ENCODE measurements at places on chromosomes 3 and 15.

GRCh38 chr3:70433091-70433490, 120.7 kb upstream of the MDFIC2 start:
- no peak for DNase-seq

GRCh38 chr15:83605111-83605945, 48.6 kb upstream of the ADAMTSL3 start:
- DNase-seq = no peak

DNA sequence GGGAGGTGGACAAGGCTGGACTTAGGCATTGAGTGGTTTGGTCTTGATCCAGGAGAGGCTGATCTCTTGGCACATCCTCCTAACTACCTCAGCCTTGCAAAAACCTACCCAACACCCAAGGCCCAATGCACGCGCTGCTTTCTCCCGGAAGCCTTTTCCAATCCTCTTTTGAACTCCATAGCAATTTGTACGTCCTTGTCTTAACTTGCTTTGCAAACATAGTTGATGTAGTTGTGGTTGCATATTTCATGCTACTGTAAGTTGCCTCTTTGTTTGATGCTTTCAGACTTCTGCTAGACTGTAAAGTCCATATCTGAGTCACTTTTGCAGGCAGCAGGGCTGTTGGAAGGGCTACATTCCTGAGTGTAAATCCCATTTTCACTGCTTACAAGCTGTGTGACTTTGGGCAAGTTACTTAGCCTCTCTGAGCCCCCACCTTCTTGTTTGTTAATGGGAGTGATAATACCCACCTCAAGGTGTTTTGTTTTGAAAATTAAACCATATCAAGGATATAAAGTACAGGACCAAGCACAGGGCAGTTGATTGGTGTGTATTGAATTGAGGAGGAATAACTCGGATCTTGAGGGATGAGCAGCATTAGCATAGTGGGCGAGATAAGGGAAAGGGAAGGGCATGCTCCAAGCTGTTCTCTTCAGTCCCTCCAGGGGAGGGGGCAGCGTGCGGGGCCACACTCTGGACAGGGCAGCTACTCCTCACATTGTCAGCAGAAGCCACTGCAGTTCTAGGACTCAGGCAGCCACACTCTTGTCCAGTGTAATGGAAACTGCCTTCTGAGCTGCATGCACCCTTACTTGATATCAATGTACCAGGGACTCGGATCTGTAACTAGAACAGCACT, 28.8 kb downstream of the SIAH2 start:
- DNase-seq = no peak

- no peak for DNase-seq
Observed at GRCh38 chr15:95252404-95252803, 1021.0 kb downstream of the MCTP2 start.

GRCh38 chr15:25774871-25775270, 88.3 kb downstream of the ATP10A start:
- DNase-seq = no peak

- peak; percentile 25 for DNase-seq
Observed at GRCh38 chr15:74543583-74543982, 2.6 kb downstream of the ARID3B start.

DNA sequence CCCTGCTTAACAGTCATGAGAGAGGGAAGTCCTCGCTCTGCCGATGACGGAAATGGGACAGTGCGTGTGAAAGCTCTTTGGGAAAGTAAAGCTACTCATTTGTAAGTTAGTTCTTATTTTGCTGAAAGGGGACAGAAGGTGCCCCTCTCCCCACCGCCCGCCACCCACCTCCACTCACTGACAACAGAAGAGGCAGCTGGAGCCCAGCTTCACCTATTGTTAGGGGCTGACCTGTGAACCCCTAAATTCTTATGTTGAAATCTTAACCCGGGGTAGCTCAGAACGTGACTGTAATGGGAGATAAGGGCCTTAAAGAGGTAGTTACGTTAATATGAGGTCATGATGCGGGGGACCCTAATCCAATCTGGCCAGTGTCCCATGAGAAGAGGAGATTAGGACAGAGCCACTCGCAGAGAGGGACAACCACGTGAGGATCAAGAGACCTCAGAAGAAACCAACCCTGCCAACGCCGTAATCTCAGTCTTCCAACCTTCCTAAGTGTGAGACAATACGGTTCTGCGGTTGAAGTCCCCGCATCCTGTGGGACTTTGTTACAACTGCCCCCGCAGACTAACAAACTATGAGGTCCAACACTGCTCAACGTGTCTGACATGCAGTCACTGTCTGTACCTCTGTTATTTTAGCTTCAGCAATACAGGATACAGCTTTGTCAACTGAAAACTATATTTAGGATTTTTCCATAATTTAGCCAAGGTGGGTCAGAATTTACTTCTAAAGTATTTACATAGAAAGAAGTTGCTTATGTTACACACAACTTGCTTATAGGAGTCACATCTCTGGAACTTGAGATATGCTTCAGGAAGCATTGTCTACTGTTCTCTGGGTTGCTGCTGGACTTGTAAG, 51.7 kb downstream of the PCSK6 start:
- DNase-seq = no peak

DNA sequence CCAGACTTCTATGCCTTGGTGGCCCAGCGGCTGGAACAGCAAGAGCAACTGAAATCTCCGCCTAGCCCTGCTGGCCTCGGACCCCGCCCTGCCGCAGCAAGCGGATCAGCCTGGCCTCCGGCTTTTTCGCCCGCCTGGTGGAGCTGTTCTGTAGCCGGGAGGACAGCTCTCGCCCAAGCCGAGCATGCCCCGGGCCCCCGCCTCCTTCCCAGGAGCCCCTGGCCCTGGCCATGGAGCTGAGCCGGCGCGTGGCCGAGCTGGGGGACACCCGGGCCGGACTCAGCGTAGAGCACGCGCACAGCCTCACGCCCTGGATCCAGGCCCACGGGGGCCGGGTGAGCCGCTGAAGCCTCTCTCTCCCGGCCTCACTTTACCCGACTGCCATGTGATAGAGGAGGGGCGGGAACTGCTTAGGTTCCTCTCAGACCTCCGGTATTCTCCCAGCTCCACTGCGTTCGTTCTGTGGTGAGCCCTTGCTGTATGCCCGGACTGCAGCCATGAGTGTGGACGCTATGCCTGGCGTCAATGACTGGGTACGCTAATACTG, 24.1 kb upstream of the MRPL3 start:
- no peak for DNase-seq

- peak; percentile 78 for DNase-seq
Observed at GRCh38 chr3:36944641-36945270, at the start of gene TRANK1. Gene TRANK1, minus strand, starts transcription at chr3:36945054. Its CDS starts 245 bp downstream, at chr3:36944809.

DNA sequence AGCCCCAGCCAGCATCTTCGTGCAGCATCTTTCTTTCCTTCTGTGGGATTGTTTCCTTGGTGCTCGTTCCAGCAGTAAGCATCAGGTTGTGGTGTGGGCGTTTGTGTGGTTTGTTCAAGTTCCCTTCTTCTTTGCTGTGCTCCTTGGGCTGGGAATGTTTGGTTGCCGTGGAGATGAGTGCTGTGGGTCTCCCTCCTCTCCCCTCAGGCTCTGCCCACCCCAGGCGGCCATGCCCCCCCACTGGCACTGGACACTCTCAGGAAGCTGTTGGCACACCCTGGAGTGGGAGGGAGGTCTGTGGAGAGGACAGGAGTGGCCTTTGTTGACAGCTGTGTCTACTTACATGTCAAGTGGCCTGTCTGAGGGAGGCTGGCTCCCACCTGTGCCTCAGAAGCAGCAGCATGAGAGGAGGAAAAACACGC, 46.5 kb upstream of the SACM1L start:
- no peak for DNase-seq

- no peak for DNase-seq
Observed at GRCh38 chr3:181935915-181936314, 224.2 kb downstream of the SOX2 start.

GRCh38 chr3:60399861-60400845, 851.1 kb downstream of the FHIT start:
- no peak for DNase-seq

GRCh38 chr3:46406788-46407611, at the start of the genes CCR5AS and CCRL2:
Gene CCR5AS, minus strand, starts transcription at chr3:46407066.
Gene CCRL2, plus strand, starts transcription at chr3:46407259. Its CDS starts 821 bp downstream, at chr3:46408080.
- DNase-seq = peak; percentile 14

DNA sequence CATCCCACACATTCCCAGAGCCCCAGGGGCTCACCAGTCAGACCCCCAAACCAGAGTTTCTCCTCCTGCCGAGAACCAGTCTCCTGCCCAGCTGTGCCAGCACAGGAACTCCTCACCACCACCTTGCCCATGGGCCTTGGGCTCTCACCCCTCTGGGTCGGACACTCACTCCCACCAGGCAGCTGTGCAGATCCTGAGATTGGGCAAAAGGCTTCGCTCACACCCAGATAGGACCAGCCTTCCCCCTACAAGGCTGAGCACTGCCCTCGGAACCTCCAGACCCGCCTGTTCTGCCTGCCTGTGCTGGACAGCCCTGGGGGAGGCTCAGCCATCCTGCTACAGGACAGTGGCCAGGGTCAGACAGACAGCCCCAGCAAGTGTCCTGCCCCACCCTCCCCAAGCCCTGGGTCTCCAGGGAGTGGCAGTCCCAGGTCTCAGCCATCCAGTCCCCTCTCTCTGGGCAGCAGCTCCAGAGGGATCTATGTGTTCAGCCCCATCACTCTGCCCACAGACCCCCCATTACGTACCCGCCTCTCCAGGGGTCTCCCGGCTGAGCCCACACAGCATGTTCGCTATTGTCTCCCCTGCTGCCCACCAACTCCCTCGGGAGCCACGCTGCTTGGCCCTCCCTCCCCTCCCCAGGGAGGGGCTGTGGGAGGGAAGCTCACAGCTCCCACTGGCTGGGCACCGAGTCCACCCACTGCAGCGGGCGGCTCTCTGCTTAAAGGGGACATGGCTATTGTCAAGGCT, at the start of gene GRIP2:
GRIP2 (minus strand) TSS at position 601 of the 750 bp plus-strand sequence; CDS start at position 567, 34 bp downstream.
- DNase-seq = no peak

DNA sequence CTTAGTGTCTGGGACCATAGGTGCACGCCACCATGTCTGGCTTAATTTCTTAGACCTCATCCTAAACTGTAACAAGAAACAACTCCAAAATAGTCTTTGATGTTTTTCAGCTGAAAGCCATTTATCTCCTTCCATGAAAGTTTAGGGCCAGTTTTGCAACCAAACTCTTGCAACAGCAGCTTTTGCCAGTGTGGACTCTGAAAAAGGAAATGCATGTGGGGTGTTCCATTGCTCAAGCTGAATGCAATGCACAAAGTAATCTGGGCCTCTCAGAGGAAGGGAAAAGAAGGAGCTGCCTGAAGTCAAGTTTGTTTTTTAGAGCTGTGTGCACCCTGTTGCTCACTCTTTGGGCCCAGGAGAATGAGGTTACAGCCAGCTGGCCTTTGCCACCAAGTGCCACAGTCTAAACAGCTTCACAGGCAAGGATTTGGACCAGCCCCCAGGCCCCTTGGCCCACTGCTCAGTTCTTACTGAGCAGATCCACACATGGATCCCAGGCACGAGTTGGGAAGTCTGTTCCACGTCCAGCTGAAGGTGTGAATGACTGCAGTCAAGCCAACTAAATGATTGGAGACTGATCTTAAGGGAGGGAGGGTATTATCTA, 212.3 kb upstream of the LRRFIP2 start:
- no peak for DNase-seq

All from activated CD8-positive, alpha-beta memory T cell treated with anti-CD3 and anti-CD28 coated beads for 4 hours (primary cell).